Sciatic nerve (tissue), 2 donors: ENCODE measurements at places on chromosomes 3 and 15. TPM values are rescaled to one million over a fixed set of nuclear protein-coding genes. Genes with fewer than 3 reads are reported as not detected.

The CGNL1 gene
- total RNA-seq = 38.1 TPM

The ARL14 gene
- not detected for total RNA-seq

GRCh38 chr3:128318275-128318941 lies 148.3 kb downstream of the DNAJB8 start:
- peak; percentile 45 for DNase-seq

The ZXDC gene
- total RNA-seq = 39.7 TPM

DNA sequence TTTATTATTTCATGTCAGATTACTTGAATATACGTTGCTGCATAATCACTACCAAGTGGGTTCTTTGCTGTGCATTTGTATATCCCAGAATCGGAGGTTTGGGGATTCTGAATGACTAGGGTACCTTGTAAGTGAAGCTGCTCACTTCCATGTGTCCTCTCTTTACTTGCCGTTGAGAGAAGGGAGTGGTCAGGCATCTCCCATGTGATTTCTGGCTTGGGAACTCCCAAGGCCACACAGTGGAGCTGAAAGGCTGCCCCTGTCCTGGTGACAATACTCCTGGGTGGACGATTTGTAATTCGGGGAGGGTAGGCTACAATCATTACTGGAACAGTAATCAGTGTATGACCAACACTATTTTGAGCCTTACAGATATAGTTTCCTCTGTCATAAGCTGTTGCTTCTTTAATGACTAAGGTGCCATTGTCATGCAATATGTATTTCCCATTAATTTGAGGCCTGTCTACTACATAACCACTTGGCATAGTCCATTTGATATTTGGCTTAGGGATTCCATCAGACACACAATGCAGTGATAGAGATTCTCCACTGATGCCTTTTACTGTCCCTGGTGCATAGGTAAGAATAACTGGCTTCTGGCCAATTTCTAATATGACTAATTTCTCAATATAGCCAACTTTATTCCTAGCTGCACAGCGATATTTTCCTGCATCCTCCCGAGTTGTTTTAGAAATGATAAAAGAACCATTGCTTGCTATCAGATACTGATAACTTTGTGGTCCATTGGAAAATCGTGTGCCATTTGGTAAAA lies 24.0 kb downstream of the IGSF10 start:
- DNase-seq = no peak

DNA sequence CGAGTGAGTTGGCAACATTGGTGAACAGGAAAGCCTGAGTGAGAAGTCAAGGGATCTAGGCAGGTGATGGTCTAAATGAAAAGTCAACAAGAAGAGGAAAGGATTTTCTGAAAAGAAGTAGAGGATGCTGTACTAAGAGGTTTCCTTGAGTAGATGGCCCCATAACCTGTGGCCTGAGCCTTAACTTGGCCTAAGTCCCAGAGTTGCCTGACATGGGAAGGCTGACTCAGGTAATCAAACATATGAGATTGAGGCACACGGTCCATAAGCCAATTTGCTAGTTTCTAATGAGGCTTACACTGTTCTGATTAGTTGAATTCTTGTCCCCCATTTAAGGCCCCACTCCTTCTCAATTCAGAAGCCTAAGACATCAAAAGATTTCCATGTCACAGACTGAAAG lies 262.5 kb upstream of the LMCD1 start:
- DNase-seq = no peak

- no peak for DNase-seq
Measured at GRCh38 chr3:196974661-196975060, 6.0 kb upstream of the PIGZ start.

DNA sequence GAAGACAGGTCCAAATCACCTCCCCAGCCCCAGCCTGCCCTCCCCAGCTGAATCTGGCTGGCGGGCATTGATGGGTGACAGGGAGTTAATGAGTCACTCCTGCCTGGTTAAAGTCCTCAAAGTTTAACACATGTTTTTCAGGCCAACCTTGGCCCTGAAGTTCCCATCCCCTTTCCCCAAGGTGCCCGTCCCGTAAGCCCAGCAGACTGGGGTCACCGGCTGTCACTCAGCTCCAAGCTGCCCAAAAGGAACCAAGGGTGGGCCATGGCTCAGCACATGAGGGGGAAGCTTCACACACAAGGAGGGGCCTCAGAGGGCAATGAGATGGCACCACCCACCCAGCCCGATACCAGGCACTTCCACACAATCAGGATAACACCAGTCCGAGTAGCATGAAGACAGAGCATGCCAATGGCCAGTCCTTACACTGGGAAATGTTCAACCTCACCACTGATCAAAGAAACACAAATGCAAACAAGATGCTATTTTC lies 10.2 kb upstream of the KLF15 start:
- DNase-seq = peak; percentile 32

- DNase-seq = no peak
Measured at GRCh38 chr3:61685755-61686154, 124.4 kb downstream of the PTPRG start.

The FBXL22 gene
- 0.71 TPM for total RNA-seq

The SNX33 gene
- total RNA-seq = 33.2 TPM

DNA sequence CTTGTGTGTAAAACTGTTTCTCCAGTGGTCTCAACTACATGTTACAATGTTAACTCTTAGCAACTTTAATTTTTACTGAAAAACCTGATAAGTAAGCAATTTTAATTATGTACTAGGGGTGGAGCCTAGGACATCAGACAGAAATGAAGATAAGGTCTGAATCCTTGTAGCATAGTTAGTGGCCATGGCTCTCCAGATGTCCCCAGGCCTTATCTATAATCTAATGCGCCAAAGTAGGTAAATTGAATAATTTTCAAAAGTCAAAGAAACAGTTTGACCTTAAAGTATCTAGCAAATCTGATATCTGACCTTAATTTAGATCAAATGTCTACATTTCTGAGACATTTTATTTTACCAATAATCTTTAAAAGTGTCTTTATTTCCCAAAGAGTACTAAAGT lies 8.2 kb downstream of the MAGEF1 start:
- DNase-seq = no peak

The CTXN2 gene
- not detected for total RNA-seq

GRCh38 chr15:101133181-101133460 lies 118.7 kb downstream of the CHSY1 start:
- DNase-seq = no peak

DNA sequence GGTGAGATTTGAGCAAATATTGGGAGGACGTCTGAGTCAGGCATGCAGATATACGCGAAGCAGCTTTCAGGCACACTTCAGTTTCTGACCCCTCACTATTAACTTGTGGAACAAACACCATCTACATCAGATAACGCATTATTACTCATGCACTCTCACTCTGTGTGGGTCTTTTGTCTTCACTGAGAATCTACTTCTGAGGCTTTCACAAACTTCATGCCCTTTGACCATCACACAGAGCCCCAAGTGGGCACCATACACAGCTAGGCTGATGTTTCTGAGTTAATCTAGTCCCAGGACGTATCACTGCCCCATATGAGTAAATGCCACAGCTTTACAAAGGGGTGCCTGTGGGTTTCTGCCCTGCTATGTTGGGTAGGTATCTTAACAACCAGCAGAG lies 39.6 kb upstream of the IP6K2 start:
- DNase-seq = no peak

DNA sequence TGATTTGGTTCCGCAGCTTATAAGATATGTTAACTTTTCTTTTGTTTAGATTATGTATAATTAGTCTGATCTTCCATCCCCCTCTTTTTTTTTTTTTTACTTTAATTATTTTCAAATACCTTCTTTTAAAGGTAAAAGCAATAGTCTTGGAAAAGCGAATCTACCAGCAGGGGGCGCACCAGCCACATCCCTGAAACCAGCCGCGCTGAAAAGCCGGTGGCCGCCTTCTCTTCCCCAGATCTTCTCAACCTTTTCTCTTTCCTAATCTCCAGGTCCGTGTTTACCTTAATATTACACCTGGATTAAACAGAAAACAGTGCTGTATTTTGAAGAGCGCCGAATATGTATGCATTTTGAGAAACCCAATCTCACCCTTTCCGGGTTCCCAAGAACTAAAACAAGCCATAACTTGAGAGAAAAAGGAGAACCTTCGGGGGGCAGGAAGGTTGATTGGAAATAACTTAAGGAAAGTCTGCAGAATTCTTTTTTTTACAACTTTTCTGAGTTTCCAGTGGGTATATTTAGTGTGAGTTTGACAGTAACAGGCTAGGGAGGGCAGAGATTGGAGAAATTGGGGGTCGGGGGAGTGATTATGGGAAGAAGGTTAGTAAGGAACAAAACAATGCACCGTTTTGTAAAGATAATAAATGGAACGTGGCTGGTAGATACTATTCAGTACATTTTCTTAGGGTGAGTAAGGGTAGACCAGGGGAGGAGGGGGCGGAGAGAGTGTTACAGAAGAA lies 2.0 kb upstream of the SOX2 start:
- peak; percentile 89 for DNase-seq

The IL17RD gene
- total RNA-seq = 14.8 TPM

DNA sequence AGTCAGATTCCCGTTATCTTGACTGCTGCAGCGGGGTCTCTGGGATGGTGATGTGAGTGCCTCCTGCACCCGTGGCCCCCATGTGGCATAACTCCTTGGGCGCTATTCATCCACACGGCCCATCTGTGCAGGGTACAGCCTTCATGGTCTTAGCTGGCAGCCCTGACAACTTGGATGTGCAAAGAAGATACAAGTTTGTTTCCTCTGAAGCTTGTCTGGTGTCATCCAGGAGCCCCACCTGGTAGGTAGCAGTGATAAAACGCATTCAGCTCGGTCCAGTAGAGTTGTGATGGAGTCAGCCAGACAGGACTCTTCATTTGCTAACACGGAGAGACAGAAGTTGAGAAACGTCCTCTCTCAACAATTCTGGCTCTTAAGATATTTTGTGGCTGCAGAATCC lies 53.3 kb downstream of the CORO2B start:
- no peak for DNase-seq
